ENCODE measurements at places on chromosomes 4 and X. TPM values are rescaled to one million over a fixed set of nuclear protein-coding genes. Genes with fewer than 3 reads are reported as not detected.

- no peak overlapping the region for H3K27ac ChIP-seq
- no peak overlapping the region for H3K4me3 ChIP-seq
- peaks cover 26% of the 10 kb centered on the region for H3K36me3 ChIP-seq
- DNase-seq, result no peak
Observed at GRCh38 chr4:59484944-59485343, 1715.2 kb upstream of the ADGRL3 start.

- no peaks in the 10 kb centered on the region for H3K27me3 ChIP-seq
- H3K4me3 ChIP-seq, result no peak overlapping the region
- no peaks in the 10 kb centered on the region for H3K4me1 ChIP-seq
Observed at GRCh38 chrX:56963377-56963776, 32.0 kb downstream of the SPIN3 start.

DNA sequence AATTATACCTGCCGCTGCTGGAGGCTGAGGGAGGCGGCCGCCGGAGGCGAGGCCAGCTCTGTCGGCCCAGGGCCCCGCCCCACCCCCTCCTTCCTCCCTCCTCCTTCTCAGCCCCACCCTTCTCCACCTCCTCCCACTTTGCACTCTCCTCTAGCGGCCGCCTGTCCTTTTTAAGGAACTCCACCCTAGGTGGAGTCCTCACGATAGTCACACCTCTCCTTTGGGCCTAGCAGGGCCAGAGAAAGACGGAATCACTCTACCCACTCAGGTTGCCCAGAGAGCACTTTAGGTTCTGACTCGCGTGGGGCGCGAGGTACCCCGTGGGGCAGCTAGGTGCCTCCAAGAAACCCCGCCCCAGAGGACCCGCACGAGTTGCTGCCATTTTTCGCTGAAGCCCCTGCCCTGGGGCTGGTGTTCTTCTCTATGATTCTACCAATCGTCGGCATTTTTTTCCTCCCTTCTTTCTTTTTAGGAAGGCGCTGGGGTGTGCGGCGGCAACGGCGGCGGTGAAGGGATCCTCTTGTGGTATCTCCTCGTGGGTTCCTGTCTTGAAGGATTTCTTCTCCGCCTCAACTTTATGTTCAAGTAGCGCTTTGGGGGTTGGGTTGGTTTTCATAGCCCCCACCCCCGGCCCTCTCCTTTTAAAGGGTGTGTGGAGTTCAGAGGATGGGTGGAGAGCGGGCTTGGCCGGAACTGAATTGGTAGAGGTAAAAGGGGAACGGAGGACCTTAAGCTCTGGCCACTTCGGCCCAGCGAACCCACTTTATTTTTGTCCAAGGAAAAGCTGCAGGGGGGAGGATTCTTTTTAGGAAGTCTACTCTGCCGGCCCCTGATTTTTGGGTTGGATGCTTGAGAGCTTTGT lies at the start of gene KLF8:
Gene KLF8 (plus strand): TSS at position 136 of the 862 bp plus-strand sequence. CDS start 979 bp downstream, outside the sequence.
- H3K27me3 ChIP-seq, result no peaks in the 10 kb centered on the region
- H3K36me3 ChIP-seq, result peaks cover 3% of the 10 kb centered on the region
- peak within 1 kb of the TSS; percentile 83 for H3K4me3 ChIP-seq
- peak; percentile 50 for DNase-seq
- peak within 1 kb of the TSS; percentile 88 for H3K27ac ChIP-seq

The NSUN7 gene
- total RNA-seq, result 28.9 TPM
